ENCODE measurements at places on chromosomes 6 and 20.

GRCh38 chr6:130152908-130153510 lies 69.7 kb downstream of the SAMD3 start:
- no peak for DNase-seq

DNA sequence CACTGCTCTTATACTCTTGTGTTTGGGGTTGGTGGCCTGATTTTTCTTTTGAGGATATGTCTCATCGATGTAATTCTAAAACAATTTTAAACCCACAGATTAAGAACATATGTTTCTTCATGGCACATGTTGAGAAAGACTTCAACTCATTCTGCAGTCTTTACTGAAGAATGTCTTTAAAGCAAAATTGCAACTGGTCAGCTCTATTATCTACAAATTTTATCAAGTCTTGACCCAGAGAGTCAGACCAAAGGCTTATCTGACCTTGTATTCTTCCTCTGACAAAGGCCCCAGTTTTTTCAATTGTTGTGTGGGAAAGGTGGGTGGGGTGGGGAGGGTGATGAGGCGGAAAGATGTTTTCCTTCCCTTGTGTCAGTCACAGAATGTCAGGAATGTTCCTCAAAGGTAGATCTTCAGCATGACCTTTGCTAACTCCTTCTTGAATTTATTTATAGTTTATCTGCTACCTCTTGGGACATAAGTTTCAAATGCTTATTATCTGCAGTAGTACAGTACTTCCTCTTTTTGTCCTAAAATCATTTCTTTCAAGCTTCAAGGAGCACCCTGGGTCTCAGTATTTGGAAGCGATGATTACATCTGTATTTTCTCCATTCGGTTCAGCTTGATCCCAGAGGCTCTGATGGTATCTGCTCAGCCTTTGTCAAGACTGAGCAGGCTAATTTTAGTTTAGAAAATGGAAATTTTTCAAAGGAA lies 63.2 kb upstream of the TIAM2 start:
- DNase-seq, result no peak

- DNase-seq, result peak; percentile 44
These were observed 10.9 kb downstream of the ABT1 start for GRCh38 chr6:26607434-26608230.

DNA sequence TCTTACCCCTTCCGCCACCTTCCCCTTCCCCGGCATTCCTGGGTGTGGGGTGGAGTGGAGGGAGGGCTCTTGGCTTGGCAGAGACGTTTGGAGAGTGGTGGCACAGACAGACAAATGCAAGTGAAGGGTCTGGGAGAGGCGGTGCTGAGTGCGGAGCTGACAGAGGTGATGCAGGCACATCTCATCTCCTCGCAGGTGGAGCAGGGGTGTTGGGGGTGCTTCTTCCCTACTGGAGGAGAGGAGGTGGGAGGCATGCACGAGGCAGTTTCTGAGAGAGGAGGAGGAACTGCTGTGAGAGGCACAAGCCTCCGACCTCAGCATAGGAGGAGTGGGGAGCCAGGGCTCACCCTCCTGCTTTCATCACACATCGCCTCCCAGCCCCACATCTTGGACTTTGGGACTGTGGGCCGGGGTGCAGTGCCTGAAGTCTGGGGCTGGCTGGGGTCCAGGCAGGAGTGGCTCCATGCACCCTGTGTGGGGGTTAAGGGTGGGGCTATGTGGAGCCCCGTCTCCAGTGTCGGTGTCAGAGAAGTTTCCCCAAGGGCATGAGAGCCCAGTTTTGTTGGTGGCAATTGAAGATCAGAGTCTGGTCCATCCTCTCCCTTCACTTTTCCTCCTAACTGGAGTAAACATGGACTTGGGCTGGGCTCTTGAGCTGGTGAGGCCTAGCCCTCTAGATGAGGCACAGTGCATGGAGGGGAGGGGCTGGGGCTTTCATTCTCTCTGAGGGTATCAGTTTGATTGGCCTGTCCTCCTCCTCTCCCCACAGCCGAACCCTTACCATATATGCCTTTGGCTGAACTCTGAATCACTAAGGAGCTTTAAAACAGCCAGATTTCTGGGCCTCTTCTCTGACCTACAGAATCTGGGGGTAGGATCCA lies 20.2 kb upstream of the SLC22A7 start:
- DNase-seq, result no peak

GRCh38 chr20:62984666-62985443 lies 21.9 kb downstream of the BHLHE23 start:
- DNase-seq, result no peak

Measured in effector CD4-positive, alpha-beta T cell (primary cell).